H1 (cell line): ENCODE measurements at places on chromosomes 7 and 10. TPM values are rescaled to one million over a fixed set of nuclear protein-coding genes. Genes with fewer than 3 reads are reported as not detected.

Gene HMX3
- total RNA-seq = 0.27 TPM in 1 of 2 replicates, not detected in the other

Gene AIMP2
- total RNA-seq = 82.4 and 85.6 TPM in 2 replicates

Gene ICA1
- total RNA-seq = 36.9 and 37.1 TPM in 2 replicates

Gene HOXA3
- total RNA-seq = not detected in 2 replicates

Gene UCMA
- 4.1 and 4.6 TPM in 2 replicates for total RNA-seq

Gene UTF1
- 21.7 and 21.8 TPM in 2 replicates for total RNA-seq

Gene ADAMTS14
- 2.3 TPM in 2 replicates for total RNA-seq

DNA sequence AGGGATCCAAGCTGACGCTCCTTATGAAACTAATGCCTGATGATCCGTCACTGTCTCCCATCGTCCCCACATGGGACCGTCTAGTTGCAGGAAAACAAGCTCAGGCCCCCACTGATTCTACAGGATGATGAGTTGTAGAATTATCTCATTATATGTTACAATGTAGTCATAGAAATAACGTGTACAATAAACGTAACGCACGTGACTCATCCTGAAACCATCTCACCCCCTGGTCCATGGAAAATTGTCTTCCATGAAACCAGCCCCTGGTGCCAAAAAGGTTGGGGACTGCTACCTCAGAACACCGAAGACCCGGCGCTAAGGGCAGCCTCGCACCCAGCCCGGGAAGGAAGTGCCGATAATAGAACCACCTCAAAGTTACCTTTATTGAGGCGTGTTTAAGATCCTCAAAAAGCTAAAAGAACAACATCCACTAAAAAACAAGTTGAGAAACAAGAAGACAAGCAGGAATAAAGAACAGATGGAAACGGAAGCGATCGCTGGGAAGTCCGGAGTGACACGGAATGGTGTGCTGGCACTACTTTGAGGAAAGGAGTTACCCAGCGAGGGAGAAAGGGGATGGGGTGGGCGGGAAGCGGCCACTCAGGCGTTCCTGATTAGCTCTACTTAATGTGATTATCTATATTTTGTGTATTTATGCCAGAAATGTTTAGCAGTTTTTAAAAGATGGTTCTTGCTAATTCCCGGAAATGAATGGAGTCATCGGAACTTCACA, 50.1 kb upstream of the PRKAR1B start:
- peaks cover 5% of the 10 kb centered on the region; the same call in 1 of the 2 replicates for H3K4me1 ChIP-seq
- no peak for DNase-seq
- H3K36me3 ChIP-seq = peaks cover 26% of the 10 kb centered on the region
- H3K27ac ChIP-seq = no peak overlapping the region
- no peak overlapping the region for H3K4me3 ChIP-seq

DNA sequence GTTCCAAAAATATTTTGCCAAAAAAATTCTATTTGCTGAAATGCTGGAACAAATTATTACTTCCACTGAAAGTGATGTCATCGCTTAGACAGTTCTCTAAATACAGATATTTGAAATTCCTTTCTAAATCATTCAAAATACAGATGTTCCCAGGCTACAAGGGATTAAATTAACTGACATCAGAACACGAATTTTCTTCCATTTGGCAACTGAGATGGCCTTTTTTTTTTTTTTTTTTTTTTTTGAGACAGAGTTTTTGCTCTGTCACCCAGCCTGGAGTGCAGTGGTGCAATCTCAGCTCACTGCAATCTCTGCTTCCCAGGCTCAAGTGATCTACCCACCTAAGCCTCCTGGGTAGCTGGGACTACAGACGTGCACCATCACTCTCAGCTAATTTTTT, 57.0 kb downstream of the P4HA1 start:
- no peak for DNase-seq
- peaks cover under 1% of the 10 kb centered on the region; the same call in 1 of the 2 replicates for H3K4me1 ChIP-seq
- no peak overlapping the region for H3K4me3 ChIP-seq
- no peaks in the 10 kb centered on the region for H3K36me3 ChIP-seq
- H3K27me3 ChIP-seq = no peaks in the 10 kb centered on the region
- H3K27ac ChIP-seq = no peak overlapping the region

GRCh38 chr10:35819011-35819410, 176.9 kb upstream of the FZD8 start:
- no peak for DNase-seq
- no peaks in the 10 kb centered on the region for H3K4me1 ChIP-seq
- H3K4me3 ChIP-seq = no peak overlapping the region
- no peak overlapping the region for H3K27ac ChIP-seq
- H3K36me3 ChIP-seq = no peaks in the 10 kb centered on the region

GRCh38 chr10:1086787-1087186, 30.6 kb downstream of the WDR37 start:
- H3K4me3 ChIP-seq = no peak overlapping the region
- H3K36me3 ChIP-seq = peaks cover 28% of the 10 kb centered on the region
- no peaks in the 10 kb centered on the region for H3K4me1 ChIP-seq
- DNase-seq = no peak
- no peak overlapping the region for H3K27ac ChIP-seq
- no peaks in the 10 kb centered on the region for H3K27me3 ChIP-seq

DNA sequence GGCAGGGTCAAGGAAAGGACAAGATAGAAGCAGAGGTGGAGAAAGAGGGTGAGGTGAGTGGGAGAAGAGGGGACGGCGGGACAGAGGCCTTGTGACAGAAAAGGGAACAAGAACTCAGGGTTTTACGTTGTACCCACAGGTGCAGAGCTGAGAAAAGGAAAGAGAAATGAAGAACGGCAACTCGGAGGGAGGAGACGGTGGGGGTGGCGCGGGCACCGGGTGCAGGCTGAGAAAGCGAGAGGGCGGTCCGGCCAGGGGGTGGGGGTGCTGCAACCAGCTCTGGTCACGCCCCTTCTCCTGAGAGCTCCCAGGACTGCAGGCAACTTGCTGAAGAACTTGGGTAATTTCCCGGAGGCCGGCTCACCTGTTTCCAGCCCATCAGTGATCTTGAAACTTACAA, 65.3 kb downstream of the CARD11 start:
- peak; percentile 78 for DNase-seq
- peaks cover 14% of the 10 kb centered on the region for H3K4me1 ChIP-seq
- no peak overlapping the region for H3K27ac ChIP-seq
- no peaks in the 10 kb centered on the region for H3K27me3 ChIP-seq

- no peaks in the 10 kb centered on the region for H3K27me3 ChIP-seq
- H3K36me3 ChIP-seq = peaks cover 5% of the 10 kb centered on the region
- H3K27ac ChIP-seq = no peak overlapping the region
- H3K4me1 ChIP-seq = no peaks in the 10 kb centered on the region; the same call in 1 of the 2 replicates
- no peak for DNase-seq
Observed at GRCh38 chr7:105136221-105136620, 122.2 kb downstream of the KMT2E start.

DNA sequence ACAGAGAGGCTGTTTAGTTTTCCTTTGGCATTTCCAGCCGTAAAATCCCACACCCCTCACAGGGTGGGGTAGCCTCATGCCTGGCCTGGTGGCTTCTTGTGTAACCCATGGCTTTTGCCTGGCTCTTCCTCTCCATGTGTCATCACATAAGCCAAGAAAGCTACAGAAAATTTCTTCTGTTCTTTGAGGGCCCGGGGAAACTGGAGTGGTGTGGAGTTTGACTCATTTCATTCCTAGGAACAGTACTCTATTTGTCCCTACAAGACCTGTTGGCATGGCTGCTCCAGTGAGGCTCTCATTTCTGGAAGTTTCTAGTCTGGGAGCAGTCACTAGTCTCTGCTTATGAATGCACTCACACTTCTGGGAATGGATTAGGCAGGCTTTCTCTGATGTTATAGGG, 523.9 kb downstream of the SUGCT start:
- H3K4me1 ChIP-seq = no peaks in the 10 kb centered on the region
- no peak for DNase-seq
- H3K4me3 ChIP-seq = no peak overlapping the region

DNA sequence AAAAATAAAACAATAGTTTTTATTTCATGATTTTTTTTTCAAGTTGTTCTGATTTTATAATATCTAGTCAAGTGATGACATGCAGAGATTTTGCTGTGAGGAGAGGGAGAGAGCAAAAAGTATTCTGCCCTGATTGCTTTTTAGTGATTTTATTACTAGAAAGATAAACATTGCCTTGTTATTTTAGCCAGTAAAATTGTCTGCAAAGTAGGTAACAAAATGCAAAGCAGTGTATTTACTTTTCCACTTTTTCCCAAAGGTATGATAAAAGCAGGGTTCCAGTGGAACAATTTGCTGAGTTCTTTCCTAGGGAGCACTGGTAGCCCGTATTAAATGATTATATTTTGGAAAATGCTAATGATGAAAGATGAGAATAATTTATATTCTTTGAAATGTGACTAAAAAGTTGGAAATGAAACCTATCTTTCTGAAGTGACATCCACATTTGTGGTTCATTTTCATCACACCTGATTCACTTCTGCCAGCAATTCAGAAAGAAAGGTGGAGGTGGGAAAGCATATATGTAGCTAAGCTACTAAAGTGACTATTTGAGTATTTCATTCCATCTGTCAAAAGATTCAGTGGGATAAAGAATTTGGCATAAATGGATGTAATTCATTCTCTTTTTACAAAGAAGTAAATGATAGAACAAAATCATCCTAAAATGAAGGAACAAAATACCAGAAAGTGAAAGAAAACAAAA, 300.3 kb downstream of the ADK start:
- H3K27me3 ChIP-seq = no peaks in the 10 kb centered on the region
- H3K27ac ChIP-seq = no peak overlapping the region
- H3K4me1 ChIP-seq = peaks cover 2% of the 10 kb centered on the region; the same call in 1 of the 2 replicates
- DNase-seq = no peak
- H3K36me3 ChIP-seq = no peaks in the 10 kb centered on the region

GRCh38 chr10:93376372-93377293, 105.5 kb downstream of the MYOF start:
- no peaks in the 10 kb centered on the region for H3K36me3 ChIP-seq
- no peak for DNase-seq
- no peak overlapping the region for H3K27ac ChIP-seq
